Left cardiac atrium (tissue), 4 donors: ENCODE measurements at places on chromosomes 6 and 20. TPM values are rescaled to one million over a fixed set of nuclear protein-coding genes. Genes with fewer than 3 reads are reported as not detected.

SRSF3 gene
- 201 TPM for total RNA-seq

IGF2R gene
- 56.2 TPM for total RNA-seq

PHACTR3 gene
- 6.4 TPM for total RNA-seq

COL9A1 gene
- 0.29 TPM for total RNA-seq
